Hippocampal formation (tissue), 2 donors: ENCODE measurements at places on chromosomes 2 and 18.
A peak's percentile ranks its signal among the peaks of the same experiment; 100 is the strongest.

GRCh38 chr18:68667121-68667520 lies 47.8 kb downstream of the TMX3 start:
- DNase-seq: no peak

- DNase-seq: no peak
These were observed 58.7 kb upstream of the ACTR3 start for GRCh38 chr2:113831161-113831560.

DNA sequence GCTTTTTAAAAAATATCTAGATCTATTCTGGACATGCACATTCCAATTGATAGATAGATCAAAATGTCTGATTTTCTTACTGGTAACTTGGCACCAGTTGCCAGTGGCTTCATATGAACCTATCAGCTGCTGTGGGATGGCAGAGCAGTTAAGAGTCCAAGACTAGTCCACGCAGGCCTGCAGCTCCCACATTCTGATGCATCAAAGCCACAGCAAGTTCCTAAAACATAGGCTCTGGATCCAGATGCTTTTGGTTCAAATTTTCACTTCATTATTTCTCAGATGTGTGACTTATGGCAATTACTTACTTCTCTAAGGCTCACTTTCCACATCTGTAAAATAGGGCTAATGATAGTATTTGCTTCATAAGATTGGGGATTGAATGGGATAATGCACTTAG lies 48.0 kb upstream of the CYP1B1 start:
- no peak for DNase-seq

GRCh38 chr2:236677368-236677767 lies 107.7 kb downstream of the ACKR3 start:
- no peak for DNase-seq

- no peak for DNase-seq
These were observed 261.2 kb downstream of the EIPR1 start for GRCh38 chr2:3116371-3116770.

DNA sequence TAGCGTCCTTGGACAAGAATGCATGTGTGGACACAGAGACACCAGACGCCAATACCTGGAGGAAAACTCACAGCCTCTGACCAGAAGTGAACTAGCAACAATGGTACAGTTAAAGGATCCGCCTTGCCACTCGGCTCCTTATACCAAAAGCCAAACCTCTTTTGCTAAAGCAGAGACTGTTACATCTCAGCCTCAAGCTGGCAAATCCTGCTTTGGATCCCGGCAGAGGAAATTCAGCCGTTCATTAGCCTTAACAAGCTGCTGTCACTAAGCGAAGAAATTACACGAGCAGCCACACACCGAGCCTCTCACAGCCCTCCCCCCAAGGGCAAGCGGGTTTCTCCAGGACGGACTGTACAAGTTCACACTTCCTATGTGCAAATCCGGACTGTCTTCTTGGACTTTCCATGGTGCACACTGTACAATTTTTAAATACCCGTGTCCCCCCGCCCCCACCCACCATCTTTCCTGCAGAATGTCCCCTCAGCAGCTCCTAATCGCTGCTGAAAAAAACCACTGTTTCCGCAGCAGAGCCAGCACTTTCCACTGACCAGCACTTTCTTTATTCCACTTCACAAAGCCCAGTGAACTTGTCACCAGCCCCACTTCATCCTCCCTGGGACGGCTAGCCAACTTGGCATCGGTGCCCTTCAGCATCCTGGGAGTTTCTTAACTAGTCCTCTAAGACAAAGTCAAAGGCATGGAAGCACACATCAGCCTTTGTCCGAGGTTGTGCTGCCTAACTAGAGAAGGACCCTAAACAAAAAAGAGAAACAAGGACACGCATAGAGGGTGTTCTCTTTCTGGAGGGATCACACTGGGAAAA lies 1.5 kb downstream of the KLF7 start:
- DNase-seq: peak; percentile 85

GRCh38 chr18:62091487-62092120 lies 95.3 kb downstream of the PIGN start:
- no peak for DNase-seq

GRCh38 chr2:215505044-215505786 lies 69.3 kb upstream of the FN1 start:
- DNase-seq: no peak

- no peak for DNase-seq
These were observed 5.6 kb downstream of the KCNE4 start for GRCh38 chr2:223057569-223057968.

- no peak for DNase-seq
These were observed 9.1 kb upstream of the B3GNT7 start for GRCh38 chr2:231386446-231386845.

GRCh38 chr18:21853775-21854552 lies 113.4 kb downstream of the MIB1 start:
- DNase-seq: no peak

DNA sequence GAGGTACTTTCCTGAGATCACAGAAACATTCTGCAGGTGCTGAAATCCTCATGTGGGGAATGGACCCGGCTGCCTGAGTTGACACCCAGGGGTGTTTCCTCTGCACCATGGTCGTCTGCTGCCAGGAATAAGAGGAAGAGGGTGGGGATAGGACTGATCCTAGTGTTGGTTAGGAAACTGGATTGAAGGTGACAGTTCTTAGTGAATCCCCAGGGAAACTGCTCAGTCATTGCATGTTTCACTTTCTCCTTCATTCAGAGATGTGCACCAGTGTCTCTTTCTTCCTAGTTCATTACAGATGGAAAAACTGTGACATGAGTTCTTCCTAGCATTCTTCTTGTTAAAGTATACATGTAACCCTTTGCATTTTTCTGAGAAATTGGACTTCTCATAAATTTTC lies 294.3 kb downstream of the PTGR3 start:
- no peak for DNase-seq

DNA sequence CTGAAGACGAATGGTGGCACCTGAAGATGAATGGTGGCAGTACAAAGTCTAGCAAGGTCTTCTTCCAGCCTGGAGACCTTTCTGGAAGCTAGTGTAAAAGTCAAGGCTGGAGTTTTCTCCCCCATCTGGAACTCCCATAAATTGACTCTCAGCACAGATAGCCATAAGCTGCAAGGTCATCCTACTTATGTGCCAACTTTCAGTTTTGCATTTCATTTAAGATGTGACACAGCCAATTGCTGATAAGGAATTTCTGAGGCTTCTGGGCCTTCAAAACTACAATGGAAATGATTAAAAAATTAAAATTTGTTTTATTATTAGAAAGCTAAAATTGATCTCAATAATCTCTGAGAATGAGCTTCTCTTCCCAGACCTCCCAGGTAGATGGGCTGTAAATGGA lies 10.2 kb downstream of the XDH start:
- no peak for DNase-seq

DNA sequence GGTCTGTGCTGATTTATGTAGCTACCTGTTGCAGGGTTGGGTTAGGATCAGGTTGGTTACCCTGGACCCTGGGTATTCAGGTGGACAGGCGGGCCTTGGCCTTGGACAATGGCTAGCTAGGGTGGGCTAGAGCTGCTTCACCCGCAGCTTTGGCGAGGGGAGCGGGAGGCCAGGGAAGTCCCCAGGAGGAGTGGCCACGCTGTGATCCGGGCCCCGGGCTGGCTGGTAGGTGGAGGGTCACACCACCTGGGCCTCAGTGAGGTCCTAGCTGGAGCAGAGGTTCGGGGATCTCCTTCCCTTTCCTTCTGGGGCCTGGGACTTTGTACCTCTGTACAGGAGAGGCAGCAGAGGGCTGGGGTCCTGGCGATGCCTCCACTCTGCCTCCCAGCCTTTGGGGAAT lies 9.8 kb downstream of the RTP5 start:
- DNase-seq: no peak

- DNase-seq: no peak
These were observed 192.6 kb upstream of the ZEB2 start for GRCh38 chr2:144712550-144712940.

GRCh38 chr2:48515513-48515985 lies 14.4 kb upstream of the STON1 start:
- DNase-seq: no peak

GRCh38 chr2:166572937-166573336 lies 78.9 kb upstream of the SCN7A start:
- no peak for DNase-seq

- no peak for DNase-seq
These were observed 5.0 kb upstream of the APCDD1 start for GRCh38 chr18:10449396-10449795.

GRCh38 chr18:48590678-48591077 lies 51.8 kb downstream of the CTIF start:
- no peak for DNase-seq

DNA sequence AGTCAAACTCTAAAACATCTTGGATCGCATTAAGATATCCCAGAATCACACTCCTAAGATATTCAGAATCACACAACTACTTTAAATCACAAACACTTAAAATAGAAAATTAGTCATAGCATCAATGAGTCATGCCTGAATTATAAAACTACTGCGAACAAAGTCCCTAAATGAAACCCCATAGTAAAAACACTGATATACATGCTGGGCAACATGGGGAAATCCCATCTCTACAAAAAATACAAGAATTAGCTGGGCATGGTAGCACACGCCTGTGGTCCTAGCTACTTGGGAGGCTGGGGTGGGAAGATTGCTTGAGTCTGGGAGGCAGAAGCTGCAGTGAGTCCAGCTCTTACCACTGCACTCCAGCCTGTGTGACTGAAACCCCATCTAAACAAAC lies 101.7 kb downstream of the COBLL1 start:
- DNase-seq: no peak

- DNase-seq: no peak
These were observed 259.7 kb downstream of the MYCN start for GRCh38 chr2:16199882-16200553.

DNA sequence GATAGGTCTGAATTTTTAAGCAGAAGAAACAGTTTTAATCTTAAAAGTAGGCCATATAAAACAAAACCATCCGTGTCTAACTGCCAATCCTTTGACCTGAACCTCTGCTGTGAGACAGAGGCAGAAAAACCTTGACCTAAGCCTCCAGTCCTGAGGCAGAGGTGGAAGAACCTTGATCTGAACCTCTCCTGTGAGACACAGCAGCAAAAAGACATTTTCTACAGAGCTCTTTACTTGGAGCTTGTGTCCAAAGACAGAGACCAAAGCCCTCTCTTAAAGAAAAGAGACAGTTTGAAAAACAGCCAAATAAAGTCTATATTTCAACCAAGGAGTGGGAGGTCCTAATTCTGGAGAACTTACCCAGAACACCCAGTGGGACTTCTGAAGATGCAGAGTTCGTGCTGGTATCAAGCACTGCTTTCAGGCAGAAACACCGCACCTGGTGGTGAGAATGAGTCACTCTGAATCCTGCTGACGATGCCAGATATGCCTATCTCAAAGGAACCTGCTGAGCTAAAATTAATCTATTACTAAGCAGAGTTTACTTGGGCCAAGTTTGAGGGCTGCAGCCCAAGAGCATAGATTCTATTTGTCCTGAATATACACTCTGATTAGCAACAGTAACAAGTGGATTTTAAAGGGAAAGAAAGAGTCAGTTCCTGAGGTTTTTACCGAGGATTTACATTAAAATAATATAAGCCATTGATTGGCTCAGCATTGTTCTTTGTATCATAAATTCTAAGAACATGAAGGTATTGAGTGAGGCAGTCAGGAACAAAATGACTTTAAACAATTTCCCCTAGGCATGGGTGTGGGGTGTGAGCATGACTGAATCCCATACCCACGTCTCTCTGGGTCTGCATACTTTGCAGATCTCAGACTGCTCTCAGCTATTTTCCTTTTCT lies 806.4 kb downstream of the TRIB2 start:
- peak; percentile 3 for DNase-seq

- no peak for DNase-seq
These were observed 31.0 kb upstream of the NCKAP5 start for GRCh38 chr2:133599211-133599803.

- DNase-seq: no peak
These were observed 209.7 kb downstream of the ASB1 start for GRCh38 chr2:238636269-238637073.

DNA sequence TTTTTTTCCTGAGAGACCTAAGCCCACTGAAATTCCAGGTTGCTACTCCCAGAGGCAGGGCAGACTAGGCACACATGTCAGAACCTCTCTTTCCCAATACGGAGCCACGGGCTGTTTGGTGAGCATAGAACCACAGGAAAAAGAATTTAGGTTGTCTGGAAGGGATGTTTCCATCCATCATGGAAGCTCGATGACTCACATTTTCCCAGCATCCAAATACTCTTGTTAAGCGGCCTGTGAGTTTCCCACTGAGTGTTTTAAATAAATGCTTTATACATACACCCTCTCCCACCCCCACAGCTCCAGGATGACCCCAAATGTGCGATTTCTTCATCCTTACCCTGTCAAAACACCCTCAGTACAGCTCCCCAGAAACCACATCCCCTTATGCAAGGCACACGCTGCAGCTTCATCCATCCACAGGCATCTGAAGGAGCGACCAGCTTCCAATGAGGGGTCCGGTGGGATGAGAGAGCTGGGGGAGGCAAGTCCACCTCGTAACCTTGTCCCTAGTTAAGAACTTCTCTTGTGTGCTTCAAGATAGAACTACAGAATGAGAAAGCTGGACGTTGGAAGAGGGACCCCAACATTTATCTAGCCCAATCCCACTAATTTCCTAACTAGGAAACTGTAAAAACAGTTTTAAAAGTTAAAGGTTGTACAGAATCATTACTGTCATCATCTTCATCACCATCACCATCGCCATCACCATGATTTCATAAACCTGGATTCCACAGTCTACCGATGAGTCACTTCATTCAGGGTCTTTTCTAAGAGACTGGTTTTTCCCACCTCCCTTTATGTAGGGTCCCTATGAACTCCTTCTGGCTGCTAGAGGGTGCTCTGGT lies 63.5 kb upstream of the FZD7 start:
- no peak for DNase-seq

GRCh38 chr2:224948859-224949258 lies 93.4 kb downstream of the DOCK10 start:
- no peak for DNase-seq

DNA sequence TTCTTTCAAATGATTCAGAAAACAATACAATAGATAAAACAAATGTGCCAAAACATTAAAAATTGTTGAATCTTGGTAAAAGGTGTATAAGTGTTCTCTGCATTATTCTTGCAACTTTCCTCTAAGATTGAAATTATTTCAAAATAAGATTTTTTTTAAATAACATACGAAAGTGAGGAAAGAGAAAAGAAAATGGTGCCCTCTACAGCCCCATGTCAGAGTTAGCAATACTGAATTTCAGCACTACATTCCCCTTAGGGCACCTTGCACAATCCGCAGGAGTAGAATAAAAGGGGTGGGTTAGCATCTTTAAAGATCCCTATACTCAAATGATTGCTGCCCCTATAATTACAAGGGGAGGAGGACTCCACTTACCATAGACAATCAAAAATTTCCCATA lies 433.7 kb downstream of the BCL11A start:
- DNase-seq: no peak

DNA sequence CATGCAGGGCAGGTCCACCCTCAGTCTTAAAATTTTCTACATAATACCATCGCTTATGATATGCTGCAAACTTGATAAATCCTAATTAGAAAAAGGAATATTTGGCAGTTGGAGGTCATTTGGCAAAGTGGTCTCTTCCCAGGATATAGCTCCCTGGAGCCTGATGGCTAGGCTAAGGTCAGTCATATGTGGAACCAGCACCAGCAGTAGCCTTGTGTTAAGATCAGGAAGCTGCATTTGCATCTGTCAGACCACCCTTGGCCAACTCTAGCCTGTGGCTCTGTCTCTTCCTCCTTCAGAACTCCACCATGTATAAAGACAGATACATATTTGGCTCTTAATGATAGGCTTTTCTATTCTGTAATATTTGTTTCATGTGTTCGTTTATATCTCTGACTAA lies 5.4 kb upstream of the HK2 start:
- DNase-seq: no peak
